ENCODE measurements at places on chromosomes 7 and 10.

DNA sequence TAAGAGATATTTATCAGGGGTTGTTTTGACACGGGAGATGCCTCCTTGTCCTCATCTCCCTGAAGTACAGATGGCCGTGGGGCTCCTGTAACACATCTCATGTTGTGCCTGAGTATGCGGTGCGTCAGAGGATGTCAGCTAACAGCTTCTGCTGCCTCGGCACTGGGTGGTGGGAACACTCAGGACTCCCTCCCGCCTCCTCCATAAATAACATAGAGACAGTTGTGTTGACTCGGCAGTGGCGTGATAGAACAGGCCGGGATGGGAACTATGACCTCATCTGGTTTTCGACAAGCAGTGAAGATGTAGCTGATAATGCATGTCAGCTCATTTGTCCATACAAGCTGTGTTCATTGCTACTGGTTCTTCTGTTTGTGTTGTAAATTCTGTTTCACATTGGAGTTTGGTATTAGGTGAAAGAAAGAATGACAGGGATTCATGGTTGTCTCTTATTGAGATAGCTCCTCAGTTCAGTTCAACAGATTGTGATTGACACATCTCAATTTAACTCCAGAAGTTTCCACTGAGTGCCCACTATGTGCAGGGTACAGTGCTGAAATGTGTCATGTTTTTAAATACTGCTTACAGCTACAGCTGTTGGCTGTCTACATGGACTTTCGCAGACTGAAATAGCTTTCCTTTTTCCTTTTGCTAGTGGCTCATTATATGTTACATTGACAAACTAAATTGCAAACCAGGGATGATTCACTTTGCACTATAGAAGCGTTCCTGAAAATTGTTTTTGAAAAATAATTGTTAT, 87.4 kb downstream of the CHN2 start:
- DNase-seq: peak; percentile 48

DNA sequence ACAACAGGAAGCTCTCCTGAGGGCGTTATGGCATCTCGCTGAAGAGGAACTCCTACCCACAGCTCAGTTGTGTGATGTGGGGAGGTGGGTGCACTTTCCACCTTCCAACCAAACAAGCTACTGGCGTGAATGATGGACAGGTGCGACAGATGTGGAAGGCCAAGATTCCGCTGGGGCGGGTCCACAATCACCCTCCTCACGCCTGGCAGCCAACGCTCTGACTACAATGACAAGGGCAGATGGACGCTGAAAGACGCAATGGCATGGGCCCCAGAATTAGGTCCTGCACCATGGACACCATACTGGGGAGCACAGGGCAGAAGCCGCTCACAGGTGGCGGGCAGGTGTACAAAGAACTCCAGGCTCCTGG, 282.5 kb downstream of the PRPF18 start:
- no peak for DNase-seq

DNA sequence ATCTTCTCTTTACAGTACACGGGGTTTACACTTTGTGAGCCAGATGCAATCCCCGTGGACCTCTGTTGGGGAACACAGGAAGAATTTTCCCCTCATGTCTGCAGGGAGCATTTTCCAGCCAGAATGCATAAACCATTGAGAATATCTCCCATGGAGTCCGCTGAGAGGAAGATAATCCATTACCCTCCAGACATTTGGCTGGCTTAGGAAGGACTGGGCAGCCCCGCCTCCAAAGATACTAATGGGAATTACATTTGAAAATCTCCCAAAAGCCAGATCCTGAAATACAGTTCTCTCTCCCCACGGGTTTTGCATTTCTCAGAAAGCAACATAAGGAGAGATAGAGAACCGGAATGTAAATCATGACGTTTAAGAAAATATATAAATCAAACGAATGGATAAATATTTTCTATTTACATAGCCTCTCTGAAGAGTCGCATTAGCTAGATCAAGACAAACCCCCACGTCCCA, 53.5 kb downstream of the TRIL start:
- DNase-seq: no peak

- no peak for DNase-seq
Observed at GRCh38 chr10:76766682-76767081, 870.9 kb downstream of the KCNMA1 start.

GRCh38 chr10:104122225-104123107, 495 bp downstream of the SFR1 start:
- no peak for DNase-seq

DNA sequence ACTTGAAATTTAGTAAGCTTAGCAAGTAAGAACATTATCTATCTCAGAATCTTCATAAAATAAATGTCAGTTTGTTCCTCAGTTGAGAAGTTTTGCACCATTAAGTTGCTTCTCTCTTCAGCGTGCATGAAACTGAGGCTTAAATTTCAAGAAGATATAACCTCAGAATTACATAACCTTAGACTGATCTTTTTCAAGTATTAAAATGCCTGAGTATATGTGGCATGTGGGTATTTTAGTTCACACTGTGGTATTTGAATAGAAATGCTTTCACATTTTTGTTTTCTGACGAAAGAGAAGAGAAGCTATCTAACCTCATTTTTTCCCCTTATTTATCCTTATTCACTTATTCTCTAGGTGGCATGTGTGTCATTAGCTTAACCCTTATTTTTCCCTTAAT, 104.1 kb downstream of the PHF14 start:
- DNase-seq: no peak

- peak; percentile 51 for DNase-seq
Observed at GRCh38 chr10:17113889-17114540, 15.6 kb downstream of the CUBN start.

DNA sequence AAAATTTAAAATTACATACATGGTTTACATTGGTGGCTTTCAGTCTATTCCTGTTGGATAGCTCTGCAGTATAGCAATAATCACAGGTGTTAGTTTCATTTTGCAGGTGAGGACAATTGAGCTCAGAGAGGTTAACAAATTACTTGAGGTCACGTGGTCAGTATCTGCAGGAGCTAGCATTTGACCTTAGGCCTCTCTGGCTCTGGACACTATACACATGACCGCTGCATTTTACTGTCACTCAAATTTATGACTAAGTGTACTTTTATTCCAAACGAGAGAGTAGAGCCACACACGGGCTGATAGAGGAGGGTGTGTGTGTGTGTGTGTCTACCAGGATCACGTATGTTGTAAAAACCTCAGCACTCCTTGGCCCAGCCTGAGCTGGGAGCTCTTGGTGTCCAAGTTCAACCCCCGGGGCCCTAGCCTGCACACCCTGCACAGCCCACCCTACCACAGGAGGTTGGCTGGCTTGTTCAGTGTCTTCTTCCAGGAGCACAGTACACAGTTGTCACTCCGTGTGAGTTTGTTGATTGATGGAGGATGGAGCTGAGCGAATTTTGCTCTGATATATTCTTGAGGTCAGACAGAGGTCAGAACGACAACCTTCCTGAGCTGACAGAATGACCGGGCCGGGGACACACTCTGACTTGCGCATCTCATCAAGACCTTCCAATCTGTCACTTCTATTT, 272.7 kb downstream of the GFRA1 start:
- DNase-seq: no peak

GRCh38 chr10:8057636-8058273, 3.3 kb downstream of the GATA3 start:
- no peak for DNase-seq

GRCh38 chr7:114085592-114086501, 167.0 kb upstream of the PPP1R3A start:
- DNase-seq: peak; percentile 87

GRCh38 chr7:68073701-68074100, 1077.1 kb downstream of the TYW1 start:
- no peak for DNase-seq

GRCh38 chr7:84614821-84615501, 420.4 kb upstream of the SEMA3A start:
- no peak for DNase-seq

- no peak for DNase-seq
Observed at GRCh38 chr7:135966341-135967043, 10.7 kb downstream of the MTPN start.

DNA sequence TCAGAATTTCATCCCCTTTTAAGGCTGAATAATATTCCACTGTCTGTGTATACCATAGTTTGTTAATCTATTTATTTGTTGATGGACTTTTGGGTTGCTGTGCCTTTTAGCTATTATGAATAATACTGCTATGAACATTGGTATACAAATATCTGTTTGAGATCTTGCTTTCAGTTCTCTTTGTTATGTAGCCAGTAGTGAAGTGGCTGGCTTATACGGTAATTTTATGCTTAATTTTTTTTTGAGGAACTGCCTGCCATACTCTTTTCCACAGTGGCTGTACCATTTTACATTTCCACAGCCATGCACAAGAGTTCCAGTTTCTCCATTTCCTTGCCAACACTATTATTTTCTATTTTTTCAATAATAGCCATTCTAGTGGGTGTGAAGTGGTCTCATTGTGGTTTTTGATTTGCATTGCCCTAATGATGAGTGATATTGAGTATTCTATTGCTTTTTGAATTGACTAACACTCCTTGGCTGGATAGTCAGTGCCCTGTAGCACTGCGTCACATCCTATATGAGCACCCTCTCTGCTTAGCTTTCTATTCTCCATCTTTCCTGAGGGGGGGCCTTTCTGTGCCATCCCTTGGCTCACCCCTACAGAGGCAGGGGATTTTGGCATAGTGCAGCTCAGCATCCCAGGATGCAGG, 29.4 kb upstream of the RAPGEF5 start:
- no peak for DNase-seq

GRCh38 chr10:130395248-130395936, 259.2 kb downstream of the GLRX3 start:
- DNase-seq: no peak

DNA sequence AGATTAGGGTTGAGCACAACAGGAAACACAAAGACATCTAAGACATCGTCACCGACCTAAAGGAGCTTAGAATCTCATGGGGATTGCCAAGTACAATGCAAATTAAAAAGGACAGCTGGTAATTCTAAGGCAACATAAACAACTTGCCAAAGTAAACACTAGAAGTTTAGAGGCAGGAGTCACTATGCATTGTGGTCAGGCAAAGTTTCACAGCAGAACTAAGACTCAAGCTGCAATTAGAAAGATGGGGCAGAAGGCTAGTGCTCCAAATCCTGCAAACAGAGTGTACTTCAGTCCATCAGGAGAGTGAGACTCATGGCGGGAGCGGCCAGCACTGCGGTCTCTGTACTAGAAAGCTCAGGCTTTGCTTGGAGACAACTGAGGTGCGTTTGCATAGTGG, 52.7 kb downstream of the HIPK2 start:
- no peak for DNase-seq

DNA sequence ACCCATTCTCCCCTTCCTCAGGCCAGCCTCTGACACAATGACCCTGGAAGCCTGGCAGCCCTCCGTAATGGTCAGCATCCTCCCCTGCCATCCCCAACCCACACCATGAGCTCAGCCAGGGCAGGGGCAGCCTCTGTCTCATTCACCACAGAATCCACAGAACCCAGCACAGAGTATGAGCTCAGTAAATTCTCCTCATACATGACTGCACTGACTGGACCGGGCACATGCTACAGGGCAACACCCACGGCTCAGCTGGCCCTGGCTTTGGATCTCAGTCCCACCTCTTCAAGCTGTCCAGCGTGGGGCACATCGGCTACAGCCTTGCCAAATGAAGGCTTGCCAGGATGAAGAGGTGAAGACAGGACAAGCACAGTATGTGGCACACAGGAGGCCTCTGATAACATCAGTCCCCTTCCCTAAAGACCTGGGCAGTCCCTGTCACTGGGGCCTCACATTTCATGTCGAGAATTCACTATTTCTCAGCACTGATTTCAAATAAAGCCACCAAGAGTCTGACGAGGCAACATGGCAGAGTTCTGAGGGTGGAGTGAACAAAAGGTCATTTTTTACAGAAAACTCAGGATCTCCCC, 7.9 kb downstream of the GPRIN2 start:
- DNase-seq: peak; percentile 45

DNA sequence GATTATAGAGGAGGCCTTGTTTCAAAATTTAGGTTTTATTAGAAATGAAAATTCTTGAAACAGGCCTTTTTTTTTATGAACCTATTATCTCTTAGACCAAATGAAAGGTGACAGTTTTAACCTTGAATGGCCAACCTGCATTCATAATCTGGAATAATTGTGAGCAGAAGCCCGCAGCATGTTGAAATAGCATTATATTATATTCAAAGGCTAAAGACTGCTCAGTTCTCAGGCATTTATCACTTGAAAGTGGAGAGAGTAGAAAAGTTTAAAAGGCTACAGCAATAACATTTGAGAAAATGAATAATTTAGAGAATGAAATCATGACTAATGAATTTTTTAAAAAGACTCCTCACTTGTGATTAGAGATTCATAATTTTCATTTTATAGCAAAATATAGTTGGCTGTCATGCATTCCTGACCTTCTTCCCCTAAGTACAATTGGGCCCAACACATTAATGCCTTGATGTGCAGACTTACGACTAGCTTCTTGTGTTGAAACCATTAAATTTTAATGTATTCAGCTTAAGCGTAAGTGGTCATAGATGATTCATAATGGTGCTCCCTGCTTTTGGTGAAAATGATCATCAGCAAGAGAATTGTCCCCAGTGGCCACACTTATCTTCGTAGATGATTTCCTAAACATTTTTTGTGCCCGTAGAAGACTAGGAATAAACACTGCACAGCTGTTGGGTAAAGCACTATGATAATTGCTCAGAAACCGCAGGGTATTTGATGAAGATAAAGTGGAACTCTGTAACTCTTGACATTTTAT, 346.6 kb upstream of the BMPER start:
- DNase-seq: no peak

- DNase-seq: no peak
Observed at GRCh38 chr7:114787556-114787955, 134.3 kb upstream of the MDFIC start.

DNA sequence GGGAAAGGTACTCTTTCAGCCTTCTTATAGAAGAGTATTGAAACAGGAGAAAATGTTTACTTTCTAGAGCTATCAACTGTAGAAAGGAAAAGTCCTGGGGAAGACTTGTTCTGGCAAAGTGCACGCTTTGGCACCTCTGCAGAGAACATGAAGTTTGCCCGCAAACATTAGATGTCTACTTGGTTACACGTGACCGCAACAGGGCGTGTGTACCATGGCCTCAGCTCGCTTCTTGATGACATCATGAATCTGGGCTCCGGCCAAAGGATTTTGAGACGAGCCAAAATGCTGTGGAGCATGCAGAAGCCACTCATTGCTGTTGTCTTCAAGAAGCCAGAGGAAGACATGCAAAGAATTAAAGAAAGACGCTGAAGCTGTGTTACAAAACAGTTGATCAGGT, 8.6 kb upstream of the TAS2R60 start:
- peak; percentile 71 for DNase-seq

Data from Right ventricle myocardium superior (tissue), 1 donor.